ENCODE measurements at places on chromosomes 2 and 18. TPM values are rescaled to one million over a fixed set of nuclear protein-coding genes. Genes with fewer than 3 reads are reported as not detected.

GRCh38 chr18:25097057-25097456 is 254.9 kb downstream of the ZNF521 start:
- no peak for DNase-seq

GRCh38 chr18:13612196-13612997 is 114.0 kb downstream of the FAM210A start:
- DNase-seq = no peak

DNA sequence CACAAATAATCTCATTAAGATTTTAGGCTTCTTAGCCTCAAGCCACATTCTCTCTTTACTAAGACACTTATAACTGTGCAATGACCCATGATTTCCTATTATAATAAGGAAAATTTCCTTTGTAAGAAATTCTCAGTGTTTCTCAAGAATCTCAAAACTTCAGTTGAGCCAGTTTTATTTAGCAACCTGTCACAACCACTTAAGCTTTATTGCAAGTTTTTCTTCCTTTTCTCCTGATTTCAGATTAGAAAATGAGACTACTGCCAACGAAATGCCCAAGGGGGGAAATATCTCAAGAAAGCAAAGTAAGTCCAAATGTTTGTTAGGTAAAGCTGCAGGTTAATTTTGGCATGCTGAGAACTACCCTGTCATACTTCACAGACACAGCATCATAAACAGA is 178.5 kb downstream of the THADA start:
- DNase-seq = no peak

GRCh38 chr2:102082571-102083392 is 59.8 kb upstream of the IL1R1 start:
- no peak for DNase-seq

DNA sequence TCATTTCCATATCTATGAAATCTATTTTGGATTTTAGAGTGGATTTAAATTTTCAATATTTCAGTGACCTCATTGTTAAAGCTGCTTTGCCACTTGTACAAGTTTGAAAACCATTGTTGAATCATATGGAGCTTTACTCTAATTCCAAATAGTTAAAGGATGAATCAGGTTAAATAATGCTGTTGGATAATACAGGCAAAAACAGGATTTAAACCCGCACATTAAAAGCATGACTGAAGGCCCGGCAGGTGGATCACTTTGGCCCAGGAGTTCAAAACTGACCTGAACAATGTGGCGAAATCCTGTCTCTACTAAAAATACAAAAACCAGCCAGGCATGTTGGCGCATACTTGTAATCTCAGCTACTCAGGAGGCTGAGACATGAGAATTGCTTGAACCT is 68.3 kb downstream of the RIF1 start:
- DNase-seq = no peak

- no peak for DNase-seq
These were observed 20.4 kb downstream of the TPRKB start for GRCh38 chr2:73716543-73717250.

DNA sequence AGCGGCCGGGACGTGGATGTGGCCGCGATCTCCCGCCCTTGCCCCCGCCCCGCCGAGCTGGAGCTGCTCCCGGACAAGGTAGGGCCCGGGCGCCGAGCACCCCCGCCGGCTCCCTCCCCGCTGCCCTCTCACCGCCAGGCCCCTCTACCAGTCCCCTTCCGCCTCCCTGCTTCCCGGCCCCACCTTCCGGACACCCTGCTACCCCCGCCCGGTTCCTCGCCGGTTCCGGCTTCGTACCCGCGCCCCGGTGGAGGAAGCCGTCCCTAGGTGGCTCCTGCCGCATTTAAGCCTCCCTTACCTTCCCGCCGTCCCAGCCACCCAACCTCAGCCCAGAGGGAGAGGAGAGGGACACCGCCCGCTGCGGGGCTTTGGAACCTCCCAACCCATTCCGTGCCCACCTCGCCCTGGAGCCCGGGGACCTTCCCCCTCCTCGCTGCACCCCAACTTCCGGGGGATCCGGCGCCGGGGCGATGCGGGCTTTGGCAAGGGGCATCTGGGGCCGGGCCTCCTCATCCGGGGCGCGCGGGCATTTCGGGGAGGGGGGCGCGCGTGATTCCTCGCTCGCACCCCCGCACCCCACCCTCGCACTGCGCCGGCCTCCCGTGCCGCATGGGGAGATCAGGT is 475 bp downstream of the B3GNT2 start:
- peak; percentile 88 for DNase-seq

- no peak for DNase-seq
These were observed 23.7 kb downstream of the ATOH8 start for GRCh38 chr2:85777441-85777861.

DNA sequence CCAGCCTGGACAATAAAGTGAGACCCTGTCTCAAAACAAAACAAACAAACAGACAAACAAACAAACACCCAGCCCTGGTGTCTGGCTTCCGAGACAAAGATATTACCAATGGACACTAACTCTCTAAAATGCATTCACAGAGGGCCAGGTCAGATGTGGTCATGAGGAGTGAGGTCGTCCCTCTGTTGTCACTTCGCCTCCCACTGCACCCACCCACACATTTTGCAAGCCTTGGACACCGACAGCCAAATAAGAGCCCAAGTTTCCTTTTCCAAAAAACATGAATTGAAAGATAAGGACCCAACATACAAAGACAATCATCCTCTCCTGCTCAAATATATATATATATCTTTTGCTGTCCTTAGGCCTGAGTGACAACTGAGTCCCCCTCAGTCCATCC is 319.9 kb downstream of the TSN start:
- DNase-seq = no peak

SLC30A3 gene
- total RNA-seq = 0.58 TPM

LMAN2L gene
- total RNA-seq = 16.5 TPM

THSD7B gene
- 0.14 TPM for total RNA-seq

GPC1 gene
- total RNA-seq = 24.8 TPM
